ENCODE measurements at places on chromosomes 5 and 9.

DNA sequence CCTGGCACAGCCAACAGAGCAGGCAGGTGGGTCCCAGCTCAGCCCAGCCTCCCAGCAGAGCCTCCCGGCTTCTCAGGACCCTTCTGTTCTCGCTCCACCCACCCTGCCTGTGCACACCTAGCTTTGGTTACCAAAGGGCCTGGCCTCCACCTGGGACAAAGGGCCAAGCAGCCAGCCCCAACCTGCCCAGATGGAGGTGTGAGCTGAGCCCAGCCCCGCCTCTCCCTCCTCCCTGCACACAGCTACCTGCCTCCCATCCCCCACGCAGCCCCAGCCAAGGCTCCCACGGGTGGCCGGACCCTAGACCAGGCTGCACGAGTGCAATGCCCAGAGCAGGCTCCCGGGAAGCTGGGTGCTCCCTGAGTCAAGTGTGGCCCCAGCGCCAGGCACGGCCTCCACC lies 5.6 kb downstream of the TPRN start:
- DNase-seq: no peak

DNA sequence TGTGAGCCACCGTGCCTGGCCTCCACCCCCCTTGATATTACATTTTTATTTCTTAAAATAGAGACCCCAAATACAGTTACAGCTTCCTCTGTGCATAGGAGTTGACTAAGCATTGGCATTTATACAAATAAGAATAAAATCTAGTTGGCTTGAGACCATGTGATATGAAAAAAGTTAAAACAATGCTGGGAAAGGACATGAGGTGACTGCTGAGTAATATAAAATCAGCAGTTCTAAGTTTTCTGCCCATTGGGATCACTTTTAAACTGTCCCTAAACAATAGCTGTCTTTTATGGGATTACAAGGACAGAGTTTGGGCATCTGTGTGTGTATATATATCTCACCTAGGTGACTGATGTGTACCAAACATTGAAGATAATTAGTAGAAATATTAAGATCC lies 96.6 kb downstream of the UBE2R2 start:
- DNase-seq: no peak

GRCh38 chr5:150085191-150085912 lies 1.0 kb downstream of the CSF1R start:
- no peak for DNase-seq

GRCh38 chr9:93896093-93896492 lies 59.1 kb downstream of the BARX1 start:
- DNase-seq: no peak

DNA sequence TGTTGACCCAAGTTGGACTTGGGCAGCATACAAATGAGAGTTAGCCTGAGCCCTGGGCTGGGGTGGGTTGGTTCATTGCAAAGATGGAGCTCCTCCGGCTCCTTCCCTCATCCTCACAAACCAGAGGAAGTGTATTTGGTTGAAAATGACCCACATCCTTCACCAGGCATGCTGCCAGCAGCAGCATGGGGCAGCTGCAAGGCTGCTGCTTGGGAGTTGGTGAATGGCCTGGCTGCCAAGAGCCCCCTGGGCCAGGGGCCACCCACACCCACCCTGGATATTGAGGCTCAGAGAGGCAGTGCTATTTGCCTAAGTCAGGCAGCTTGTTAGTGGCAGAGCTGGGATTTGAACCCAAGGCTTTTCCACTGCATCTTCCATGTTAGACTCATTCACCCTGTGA lies 29.5 kb downstream of the PPARGC1B start:
- no peak for DNase-seq

GRCh38 chr5:60820593-60821487 lies 23.2 kb downstream of the ELOVL7 start:
- DNase-seq: no peak

DNA sequence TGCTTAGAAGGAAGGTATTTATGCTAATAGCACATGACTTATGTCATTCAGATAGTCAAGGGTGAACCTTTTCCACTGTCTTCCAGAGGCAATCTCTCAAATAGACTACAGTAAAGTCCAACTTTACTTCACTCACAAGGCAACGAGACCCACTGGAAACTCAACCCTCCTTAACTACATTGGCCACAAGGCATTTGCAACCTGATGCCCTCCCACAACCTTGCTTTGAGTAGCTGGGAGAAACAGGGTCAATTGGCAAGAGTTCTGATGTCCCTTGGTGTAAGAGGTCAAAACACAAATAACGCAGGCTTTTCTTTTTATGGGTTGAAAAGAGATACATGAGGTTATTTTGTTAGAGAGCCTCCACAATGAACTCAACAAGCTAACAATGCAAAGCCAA lies 6.1 kb downstream of the GAS1 start:
- DNase-seq: no peak

GRCh38 chr9:68925175-68925574 lies 88.7 kb downstream of the PRKACG start:
- DNase-seq: no peak

DNA sequence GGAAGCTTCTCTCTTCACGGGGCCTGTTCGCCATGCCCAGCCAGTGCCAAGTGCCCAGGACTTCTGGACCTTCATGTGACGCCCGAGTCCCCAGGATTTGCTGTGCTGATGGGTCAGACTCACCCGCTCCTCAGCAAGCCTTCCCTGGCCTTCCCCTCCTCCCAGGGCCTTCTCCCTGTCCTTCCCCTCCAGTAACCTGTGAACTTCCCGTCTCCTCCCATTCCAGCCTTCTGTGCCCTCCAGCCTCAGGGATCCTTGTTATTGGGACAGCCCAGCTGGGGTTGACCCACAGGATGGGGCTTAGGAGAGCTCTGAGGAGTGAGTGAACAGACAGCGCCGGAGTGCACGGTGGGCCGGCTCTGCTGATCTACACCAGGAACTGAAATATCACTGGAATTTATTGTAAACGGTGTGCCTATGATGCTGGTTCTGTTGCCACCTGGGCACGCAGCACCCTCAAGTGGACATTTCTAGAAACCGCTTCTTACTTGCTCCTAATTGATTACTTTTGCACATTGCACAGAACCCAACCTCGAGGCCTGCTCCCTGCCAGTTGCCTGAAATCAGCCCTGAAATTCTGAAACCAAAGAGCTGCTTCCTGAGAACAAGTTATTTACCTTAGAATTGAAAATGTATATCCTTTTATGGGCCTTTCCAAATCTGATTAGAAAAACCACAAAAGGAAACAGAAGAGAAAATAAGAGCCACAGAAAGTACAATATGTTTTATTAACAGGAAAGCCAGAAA lies 1.5 kb downstream of the SPAAR start:
- DNase-seq: peak; percentile 41

DNA sequence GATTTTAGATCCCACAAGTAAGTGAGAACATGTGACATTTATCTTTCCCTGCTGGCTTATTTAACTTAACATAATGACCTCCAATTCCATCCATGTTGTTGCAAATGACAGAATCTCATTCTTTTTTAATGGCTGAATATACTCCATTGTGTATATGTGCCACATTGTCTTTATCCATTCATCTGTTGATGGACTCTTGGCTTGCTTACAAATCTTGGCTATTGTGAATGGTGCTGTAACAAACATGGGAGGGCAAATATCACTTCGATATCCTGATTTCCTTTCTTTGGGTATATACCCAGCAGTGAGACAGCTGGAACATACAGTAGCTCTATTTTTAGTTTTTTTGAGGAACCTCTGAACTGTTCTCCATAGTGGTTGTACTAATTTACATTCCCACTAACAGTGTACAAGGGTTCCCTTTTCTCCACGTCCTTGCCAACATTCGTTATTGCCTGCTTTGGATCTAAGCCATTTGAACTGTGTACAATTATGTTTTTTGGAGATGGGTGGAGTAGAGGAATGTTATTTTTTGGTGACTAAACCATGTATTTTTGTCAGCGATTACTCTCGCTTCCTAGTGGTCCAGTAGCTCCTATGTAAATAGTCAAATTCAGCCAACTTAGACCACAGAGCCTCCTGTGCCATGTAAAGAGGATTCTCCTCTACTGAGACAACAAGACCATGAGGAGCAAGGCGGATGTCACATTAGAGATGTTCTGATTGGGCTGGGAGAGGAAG lies 60.6 kb downstream of the TNFSF15 start:
- DNase-seq: no peak

GRCh38 chr9:1042466-1042865 lies 7.7 kb upstream of the DMRT2 start:
- peak; percentile 16 for DNase-seq

- DNase-seq: no peak
These were observed 58.3 kb downstream of the MFAP3 start for GRCh38 chr5:154097031-154097430.

GRCh38 chr5:126000507-126000906 lies 422.7 kb upstream of the GRAMD2B start:
- DNase-seq: no peak

DNA sequence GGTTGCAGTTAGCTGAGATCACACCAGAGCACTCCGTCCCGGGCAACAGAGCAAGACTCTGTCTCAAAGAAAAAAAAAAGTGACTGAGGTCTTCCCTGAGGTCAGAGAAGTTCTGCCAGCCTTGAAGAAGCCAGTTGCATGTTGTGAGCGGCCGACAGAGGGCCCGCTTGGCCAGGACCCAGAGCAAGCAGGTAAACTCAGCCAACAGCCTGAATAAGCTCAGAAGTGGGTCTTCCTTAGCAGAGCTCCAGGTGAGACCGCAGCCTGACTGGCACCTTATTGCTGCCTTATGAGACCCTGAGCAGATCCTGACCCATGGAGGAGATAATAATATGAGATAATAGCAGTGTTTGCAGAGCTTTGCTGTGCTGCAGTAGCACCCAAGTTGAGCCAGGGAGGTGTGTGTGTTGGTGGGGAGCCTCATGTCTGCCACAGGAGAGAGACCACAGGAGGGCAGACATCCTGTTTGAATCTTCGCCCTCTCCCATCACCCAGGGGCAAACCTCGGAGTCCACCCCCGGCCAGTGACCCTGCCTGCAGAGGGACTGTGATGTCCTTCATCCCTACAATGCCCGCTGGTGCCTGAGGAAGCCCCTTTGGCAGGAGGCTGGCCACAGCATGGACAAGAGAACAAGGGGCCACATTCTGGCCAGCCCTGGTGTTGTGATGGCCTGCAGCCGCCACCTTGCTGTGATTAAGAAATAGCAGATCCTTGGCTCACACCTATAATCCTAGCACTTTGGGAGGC lies 10.8 kb upstream of the BARX1 start:
- no peak for DNase-seq

GRCh38 chr5:158880483-158881001 lies 219.2 kb downstream of the EBF1 start:
- no peak for DNase-seq

DNA sequence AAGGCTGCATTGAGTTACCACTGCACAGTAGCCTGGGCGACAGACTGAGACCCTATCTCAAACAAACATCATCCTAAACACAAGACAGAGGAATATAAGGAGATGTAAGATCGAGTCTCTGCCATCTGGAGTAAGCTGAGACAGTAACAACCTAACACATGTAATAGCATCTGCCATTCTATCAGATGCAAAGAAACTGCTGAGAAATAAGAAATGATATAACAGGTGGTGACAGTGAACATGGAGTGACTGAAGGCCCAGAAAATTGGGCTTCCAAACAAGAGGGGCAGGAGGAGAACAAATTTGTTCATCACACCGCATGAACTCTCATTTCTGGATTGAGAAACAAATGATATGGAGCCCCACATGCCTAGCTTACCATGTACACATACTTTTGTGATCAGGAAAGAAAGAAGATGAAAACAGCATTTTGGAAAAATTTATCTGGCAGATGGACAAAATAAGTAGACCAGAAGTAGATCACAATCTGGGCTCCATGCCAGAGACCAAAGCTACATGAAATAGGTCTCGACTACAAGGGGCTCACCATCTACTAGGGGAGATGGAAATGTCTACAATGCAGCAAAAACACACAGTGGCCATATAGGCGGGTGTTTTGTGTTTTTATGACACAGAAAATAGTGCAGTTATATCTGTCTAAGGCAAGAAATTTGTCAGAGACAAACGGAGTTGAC lies 45.5 kb downstream of the ECPAS start:
- no peak for DNase-seq

DNA sequence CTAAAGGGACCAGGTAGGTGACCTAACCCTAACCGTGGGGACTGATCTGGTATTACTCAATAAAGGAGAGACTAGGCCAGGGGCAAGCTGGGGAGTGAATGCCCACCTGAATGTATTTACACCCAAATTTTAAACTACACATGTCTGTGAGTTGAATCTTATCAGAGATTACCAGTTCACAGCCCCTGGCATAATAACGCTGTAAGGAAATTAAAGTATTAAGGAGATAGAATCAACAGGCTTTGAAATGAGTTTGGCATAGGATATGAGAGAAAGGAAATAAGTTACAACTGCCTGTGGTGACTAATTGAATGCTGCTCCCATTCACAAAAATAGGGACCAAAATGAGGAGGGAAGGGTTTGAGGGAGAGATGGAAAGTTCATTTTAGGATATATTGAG lies 593.3 kb downstream of the CSNK1G3 start:
- DNase-seq: no peak

GRCh38 chr5:29085142-29085541 lies 2046.8 kb upstream of the CDH9 start:
- DNase-seq: no peak

GRCh38 chr9:29060041-29060440 lies 1486.8 kb upstream of the C9orf72 start:
- no peak for DNase-seq

DNA sequence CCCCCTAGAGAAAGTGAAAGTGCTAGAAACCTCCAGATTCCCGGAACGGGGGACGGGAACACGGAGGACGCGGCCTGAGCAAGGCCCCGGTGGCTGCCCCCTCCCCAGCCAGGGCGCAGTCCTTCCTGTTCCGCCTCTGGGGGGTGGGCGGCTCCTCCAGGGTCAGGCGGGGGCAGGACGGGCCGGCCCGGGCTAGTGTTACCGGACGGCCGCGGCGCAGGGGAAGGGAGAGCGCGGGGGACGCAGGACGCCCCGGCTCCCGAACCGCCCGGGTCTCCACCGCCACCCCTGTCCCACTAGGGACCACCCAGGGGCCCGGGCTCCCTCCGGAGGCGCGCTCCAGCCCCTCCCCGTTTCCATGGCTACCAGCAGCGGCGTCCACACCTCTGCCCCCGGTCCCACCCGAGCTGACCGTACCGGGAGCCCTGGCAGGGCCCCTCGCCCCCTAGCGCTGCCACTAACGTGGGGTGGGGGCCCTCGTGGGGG lies 579 bp downstream of the SLC12A7 start:
- peak; percentile 12 for DNase-seq

DNA sequence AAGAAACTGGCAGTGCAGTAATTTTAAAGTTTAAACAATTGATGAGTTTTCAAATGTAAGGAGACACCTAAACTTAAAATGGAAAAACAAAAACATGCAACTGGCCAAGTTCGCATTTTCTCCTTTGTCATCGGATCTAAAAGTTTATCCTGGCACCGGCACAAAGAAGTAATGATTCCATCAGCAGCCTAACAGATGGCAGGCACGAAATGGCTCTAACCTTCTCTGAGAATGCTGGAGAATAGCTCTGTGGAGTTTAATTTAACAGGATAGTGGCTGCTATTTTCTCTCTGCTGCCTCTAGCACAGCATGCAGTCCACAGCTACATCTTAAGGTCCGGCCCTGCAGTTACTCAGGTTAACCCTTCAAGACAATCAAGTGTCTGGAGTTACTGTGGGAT lies 82.2 kb downstream of the PRELID2 start:
- no peak for DNase-seq

DNA sequence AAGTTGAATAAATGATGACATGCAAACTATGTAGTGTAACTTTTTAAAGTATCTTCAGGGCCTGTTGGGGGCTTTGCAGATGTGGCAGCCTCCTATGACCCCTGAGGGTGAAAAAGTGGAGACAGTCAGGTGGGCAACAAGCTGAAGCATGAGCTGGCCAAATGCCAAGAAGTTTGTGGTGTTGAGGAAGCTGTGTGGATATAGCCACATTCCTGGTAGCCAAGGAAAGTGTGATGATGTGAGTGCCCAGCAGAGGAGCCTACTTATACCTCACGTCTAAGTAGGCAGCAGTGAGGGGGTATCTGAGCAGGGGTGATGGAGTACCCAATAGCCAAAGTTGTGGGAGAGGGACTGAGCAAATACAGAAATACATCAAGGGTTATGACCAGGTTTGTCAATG lies 621.2 kb upstream of the CDH6 start:
- DNase-seq: no peak

Measured in activated naive CD4-positive, alpha-beta T cell treated with Interleukin-2 at 50 U/mL for 16 hours (primary cell).